ENCODE measurements at places on chromosomes 6 and 20.
A peak's percentile ranks its signal among the peaks of the same experiment; 100 is the strongest.

- no peak for DNase-seq
Measured at GRCh38 chr6:40444811-40445210, 142.4 kb downstream of the LRFN2 start.

GRCh38 chr6:3026791-3027626, 27.3 kb downstream of the NQO2 start:
- peak; percentile 12 for DNase-seq

- DNase-seq, result peak; percentile 29
Measured at GRCh38 chr6:138590796-138591709, 91.8 kb upstream of the NHSL1 start.

- no peak for DNase-seq
Measured at GRCh38 chr6:89144354-89144906, 1.4 kb upstream of the PM20D2 start.

- no peak for DNase-seq
Measured at GRCh38 chr6:168599769-168600330, 158.9 kb downstream of the SMOC2 start.

DNA sequence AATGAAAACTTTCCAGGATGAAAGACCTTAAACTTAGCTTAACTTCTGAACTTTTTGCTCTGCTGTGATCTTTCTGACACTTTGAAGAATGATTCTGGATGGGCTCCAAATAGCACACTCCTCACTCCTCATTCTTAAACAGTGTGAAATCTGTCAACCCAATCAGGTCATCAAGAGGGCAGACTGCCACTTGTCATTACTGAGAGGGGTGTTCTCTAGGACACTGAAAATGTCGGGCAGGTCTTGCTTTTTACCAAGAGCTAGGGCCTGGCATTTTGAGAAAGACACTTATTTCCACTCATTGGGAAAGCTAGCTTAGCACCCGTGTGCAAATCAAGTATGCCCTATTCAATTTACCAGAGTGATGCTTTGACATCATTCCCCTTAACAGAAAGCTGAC, 122.2 kb downstream of the MTFR2 start:
- DNase-seq, result no peak
